ENCODE measurements at places on chromosomes 1 and 21.

GRCh38 chr21:44455524-44456213 is 359 bp downstream of the LRRC3 start:
- peak; percentile 21 for DNase-seq

DNA sequence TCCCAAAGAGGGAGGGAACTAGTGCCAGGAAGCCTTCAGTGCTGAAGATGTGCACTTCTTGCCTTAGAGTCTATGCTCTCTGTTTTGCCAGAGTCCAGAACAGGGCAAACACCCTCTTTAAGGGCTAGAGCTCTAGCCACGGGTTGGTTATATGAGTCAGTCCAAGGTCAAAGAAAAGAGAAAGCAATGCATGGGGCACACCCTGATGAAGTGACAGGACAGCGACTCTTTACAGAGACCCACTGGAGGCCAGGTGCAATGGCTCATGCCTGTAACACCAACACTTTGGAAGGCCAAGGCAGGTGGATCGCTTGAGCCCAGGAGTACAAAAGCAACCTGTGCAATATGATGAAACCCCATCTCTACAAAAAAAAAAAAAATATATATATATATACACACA is 86.1 kb downstream of the TGFBR3 start:
- no peak for DNase-seq

DNA sequence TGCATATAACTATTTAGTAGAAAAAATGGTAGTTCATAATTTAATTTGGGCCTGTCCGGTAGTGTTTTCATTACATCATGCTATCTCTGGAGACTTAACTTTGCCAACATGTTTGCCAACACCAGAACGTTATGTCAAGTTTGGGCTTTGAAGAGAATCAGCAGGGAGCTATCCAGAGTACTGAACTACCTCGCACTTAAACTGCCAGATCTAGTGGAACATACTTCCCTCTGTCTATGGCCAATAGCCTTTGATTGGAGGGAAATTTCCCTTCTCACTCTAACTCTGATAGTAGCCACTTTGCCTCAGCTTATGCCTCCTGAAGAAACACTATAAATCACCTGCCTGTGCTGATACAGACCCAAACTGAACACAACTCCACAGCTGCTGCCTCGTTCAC is 10.0 kb downstream of the LRRC53 start:
- peak; percentile 18 for DNase-seq

- no peak for DNase-seq
Observed at GRCh38 chr1:39173119-39173994, 31.1 kb upstream of the MACF1 start.

- no peak for DNase-seq
Observed at GRCh38 chr1:98205291-98206017, 284.6 kb upstream of the DPYD start.

GRCh38 chr21:25412100-25412499 is 195.2 kb downstream of the MRPL39 start:
- DNase-seq: no peak

GRCh38 chr1:166875302-166875733 is 746 bp downstream of the TADA1 start:
- no peak for DNase-seq

GRCh38 chr1:75136195-75136815 is 2.1 kb downstream of the LHX8 start:
- DNase-seq: no peak

DNA sequence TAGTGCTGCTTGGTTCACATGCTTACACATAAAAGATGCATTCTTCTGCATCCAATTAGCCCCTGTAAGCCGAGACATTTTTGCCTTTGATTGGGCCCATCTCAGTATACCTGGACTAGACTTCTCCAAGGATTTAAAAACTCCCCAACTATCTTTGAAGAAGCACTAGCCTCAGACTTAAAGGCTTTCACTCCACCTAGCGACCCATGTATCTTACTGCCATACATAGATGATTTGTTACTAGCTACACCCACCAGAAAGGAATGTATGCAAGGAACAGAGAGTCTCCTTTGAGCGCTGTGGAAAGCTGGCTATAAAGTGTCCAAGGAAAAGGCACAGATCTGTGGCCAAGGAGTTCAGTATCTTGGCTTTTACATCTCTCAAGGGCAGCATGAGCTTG is 91.7 kb downstream of the LIPI start:
- DNase-seq: no peak

- no peak for DNase-seq
Observed at GRCh38 chr1:154620751-154621150, 12.8 kb upstream of the ADAR start.

DNA sequence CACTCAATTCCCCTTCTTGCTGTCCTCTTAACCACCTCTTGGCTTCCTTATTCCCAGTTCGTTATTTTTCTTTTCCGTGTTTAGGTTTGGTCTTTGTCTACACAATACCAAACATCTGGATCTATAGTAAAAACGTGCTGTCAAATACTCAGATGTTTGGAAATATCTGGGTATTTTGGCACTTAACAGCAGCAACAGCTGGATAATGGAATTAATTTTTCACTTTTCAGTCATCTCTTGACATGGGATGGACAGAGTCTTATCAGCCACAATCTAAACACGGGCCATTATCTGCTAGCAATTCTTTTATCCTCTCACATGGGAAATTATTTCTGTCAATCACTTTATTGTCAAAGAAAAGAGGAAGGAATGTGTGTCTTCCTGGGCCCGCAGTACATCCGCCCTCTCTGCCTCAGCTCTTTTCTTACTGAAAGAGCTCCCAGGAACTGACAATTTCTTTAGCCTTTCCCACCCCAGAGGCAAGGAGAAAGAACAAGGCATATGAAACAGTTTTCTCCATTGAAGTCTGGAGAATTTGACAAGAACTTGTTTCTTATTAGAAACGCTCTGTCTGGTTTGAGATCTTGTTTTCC is 13.4 kb downstream of the NHLH2 start:
- no peak for DNase-seq

GRCh38 chr1:14639291-14640050 is 41.0 kb downstream of the KAZN start:
- DNase-seq: no peak

DNA sequence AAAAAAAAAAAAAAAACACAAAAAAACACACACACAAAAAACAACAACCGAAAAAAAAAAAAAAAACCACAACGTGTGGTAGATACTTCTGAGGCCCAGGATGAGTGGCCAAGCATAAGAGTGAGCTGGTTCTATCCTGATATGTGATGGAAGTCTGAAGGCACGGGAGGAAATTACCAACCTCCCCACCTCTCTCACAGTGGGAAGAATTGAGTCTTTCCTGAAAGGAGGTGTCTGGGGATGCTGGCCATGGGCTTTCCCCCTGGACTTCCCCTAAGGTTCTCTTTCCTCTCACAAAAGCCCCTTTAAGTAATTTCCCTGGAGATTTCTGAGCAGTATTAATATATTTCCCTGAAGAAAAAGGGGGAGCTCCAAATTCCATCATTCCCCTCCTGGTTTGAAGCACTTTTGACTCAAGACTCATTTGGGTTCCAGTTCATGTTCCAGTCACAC is 5.2 kb downstream of the TMCC2 start:
- DNase-seq: no peak

DNA sequence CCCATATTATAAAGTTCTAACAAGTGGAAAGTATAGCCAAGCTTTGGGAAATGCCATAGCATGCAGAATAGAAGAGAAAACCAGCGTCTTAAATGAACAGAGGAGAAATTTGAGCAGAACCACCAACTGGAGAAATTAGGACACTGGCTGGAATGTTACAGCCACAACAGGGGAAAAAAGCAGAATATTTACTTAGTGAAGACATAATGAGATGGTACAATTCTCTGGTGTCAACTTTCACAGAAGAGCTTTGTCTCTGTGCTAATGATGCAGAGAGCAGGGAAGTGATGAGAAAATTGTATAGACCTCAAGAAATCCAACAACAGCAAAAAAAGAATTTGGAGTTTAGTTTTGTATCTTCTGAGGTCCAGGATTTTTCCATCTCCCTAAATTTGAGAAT is 249.7 kb downstream of the KIF26B start:
- DNase-seq: no peak

DNA sequence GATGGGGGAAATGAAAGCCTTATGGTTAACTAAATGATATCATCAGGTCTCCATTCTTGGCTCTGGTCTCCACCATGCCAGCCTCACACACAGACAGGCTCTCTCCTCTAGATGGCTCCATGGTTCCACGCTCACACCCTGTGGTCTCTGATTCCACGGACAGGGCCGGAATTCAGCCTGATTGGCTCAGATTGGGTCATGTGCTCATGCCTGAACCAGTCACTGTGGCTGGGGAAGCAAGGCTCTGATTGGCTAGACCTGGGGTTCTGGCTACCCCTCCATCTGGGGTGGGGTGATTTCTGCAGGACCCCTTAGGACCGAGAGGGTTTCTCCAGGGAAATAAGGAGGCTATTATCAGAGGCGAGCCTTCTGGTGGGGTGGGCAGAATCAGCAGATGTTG is 277.0 kb downstream of the PTPRU start:
- peak; percentile 71 for DNase-seq

GRCh38 chr1:228648647-228649383 is 86.5 kb upstream of the RHOU start:
- no peak for DNase-seq

GRCh38 chr21:22516230-22516629 is 1518.0 kb downstream of the NCAM2 start:
- no peak for DNase-seq
